NCI-H2227 treated with DMSO at 0.1 percent for 48 hours (cell line): ENCODE measurements at places on chromosomes 13 and 19.
A peak's percentile ranks its signal among the peaks of the same experiment; 100 is the strongest.

DNA sequence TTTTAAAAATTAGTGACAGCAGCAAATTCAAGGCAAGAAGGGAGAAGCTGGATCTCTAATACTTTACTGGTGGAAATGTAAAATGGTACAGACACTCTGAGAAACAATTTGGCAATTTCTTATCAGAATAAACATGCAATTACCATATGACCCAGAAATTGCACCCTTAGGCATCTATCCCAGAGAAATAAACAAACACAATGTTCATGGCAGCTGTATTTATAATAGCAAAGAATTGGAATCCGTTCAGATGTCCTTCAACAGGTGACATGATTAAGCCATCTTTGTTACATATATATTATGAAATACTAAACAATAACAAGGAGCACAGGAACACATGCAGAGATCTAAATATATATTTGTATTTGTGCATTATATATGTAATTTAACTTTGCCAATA, 756.5 kb downstream of the SLITRK1 start:
- no peak for DNase-seq

DNA sequence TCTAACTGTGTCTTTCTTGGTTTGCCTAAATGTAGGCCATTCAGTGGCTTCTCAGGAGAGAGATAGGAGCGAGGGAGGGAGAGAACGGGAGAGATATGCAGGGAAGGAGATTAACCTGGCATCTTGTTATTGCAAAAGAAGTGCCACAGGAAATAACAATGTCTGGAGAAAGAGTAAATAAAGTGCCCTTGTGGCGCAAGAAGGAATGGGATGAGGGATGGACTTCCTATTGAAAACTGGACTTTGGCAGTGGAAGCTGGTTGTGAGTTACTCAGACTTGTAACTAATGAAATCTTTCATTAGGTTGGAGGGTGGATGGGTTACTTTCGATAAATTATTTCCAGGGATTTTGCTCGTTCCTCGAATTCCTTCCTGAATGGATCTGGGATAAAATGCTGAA, 136.1 kb downstream of the LACC1 start:
- DNase-seq = no peak

DNA sequence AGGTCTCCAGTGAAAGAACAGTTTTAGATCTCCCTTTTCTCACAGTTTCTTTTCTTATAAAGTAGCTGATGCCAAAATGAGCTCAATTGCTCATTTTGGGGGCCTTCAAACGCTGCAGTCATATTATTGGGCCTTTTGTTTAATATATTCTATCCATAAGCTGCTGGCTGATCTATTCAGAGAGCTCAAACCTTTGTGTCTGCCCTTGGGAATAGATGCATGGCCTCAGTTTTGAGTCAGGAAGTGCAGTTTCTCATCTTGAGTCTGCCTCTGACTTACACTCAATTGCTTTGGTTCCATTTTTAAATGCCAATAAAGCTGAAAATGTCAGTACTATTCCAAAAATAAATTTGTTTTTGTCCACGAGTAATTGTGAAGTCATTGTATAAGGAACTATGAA, 468.9 kb downstream of the KLF12 start:
- peak; percentile 7 for DNase-seq

DNA sequence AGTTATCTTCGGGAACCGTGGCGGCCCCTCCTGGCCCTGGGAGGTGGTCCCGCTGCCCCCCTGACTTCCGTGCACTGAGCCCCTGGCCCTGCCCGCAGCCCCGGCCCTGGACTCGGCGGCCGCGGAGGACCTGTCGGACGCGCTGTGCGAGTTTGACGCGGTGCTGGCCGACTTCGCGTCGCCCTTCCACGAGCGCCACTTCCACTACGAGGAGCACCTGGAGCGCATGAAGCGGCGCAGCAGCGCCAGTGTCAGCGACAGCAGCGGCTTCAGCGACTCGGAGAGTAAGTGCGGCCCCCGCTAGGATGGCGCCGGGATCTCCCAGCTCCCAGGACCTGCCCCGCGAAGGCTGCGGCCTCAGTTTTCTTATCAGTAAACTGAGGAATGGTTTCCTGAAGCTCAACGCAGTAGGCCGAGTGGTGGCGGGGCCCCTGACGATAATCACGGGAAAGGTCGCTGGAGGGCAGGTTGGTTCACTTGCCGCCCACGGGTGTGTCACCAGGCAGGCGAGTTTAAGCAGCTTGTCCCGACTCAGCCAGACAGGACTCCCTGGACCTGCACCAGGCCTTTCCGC, 924 bp downstream of the RGCC start:
- no peak for DNase-seq

DNA sequence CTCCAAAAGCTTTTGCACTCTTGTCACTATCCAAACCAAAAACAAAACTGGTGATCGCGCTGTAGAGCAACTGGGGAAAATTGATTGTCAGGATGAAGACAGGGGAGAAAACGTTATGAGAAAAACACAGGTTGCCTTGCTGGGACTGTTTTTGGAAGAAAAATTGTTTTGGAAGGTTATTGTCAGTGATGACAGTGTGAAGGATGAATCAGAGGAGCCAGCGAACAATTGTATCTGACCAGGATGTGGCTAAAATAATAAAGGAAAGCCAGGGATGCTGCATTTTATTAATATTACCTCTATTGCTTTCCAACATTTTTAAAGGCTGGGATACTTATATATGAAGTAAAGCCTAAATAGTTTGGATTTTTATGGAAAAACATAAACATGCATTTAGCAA, 334.0 kb downstream of the SPRY2 start:
- no peak for DNase-seq

GRCh38 chr19:10086591-10087192, 575 bp downstream of the SHFL start:
- DNase-seq = no peak

- DNase-seq = peak; percentile 31
These were observed 906 bp downstream of the ANKLE1 start for GRCh38 chr19:17282488-17283125.

DNA sequence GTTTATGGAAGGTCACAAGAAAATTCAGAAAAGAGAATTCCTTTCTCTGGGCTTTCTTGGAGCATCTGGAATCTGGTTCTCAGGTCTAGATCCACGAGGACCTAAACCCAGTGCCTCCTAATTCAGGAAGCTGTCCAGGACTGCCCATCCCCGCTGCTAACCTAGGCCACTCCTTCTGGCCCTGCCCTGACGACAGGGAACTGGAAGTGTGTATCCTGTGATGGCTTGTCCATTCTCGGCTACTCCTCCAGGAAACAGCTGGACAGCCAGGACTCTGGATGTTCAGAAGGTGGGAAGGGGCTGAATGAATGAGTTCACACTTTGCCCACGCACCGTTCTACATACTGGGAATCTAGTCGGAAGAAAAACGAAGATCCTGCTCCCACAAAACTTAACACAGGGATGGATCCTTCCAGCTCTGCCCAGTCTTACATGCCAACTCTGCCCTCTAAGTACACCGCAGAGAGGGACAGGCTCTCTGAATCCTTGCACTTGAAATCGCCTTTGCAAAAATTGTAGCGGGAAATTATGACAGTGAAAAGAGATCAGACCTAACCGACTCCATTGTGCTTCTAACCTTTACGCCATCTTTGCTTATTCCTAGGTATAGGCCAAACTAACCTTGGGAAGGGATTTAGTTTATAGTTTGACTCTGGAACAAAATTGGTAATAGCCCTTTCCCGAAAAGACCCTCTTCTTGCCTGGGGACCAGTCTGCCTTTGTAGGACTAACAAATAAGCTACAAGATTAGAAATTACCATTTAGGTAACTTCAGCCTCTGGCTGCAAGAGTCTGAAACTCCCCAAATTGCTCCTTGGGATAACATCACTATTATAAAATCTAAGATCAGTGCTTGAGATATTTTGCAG, 1.8 kb downstream of the LSM4 start:
- no peak for DNase-seq

DNA sequence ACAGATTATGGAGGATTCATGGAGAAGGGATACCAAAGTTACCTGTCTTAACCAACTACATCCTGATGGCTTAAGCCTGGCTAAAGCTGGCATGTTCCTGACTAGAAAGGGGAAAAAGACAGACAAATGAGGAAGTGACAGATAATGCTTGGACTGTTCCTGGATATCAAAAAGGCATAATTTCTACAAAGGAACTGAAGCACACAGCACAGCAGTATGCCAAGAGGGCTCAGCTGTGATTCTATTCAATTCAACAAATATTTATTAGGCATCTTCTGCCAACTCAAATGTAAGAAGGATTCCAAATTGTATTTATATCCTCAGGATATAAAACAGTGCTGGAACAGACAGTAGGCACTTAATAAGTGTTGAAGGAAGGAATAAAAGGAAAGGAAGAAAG, 59.5 kb downstream of the KLF12 start:
- no peak for DNase-seq

DNA sequence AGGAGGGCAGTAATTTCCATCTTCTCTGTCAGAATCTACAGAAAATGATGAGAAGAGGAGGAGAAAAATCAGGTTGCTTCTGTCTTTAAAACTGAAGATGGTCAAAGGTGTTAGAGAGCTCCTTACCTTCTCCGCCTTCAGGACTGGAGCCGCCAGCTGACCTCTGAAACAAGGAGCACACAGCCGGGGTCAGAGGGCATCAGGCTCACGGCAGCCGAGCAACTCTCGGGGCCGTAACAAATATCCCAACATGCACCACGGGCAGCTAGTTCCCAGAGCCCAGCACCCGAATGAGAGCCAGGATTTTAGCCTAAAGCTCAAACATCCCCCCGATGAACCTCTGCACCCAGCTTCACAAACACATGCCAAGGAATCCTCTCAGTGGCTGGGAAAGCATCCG, 27.6 kb downstream of the CAPS start:
- no peak for DNase-seq

GRCh38 chr19:7562646-7563393, 27.3 kb downstream of the PNPLA6 start:
- no peak for DNase-seq

DNA sequence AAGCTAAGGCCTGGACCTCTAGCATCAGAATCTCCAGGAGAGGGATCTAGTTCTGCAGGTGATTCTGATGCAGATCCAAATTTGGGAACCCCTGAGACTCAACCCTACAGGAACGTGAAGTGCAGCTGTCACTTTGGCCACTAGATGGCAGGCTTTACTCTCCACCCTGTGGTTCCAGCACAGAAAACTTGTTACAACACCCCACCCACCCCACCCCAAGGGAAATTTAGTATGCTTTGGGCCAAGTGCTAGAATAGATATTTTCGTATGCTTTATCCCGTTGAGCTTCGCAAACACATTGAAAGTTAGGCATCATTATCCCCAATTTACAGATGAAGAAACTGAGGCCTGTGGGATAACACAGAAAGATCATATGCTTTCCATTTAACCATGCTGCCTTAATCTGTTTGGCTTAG, 232.0 kb downstream of the B3GLCT start:
- DNase-seq = peak; percentile 2
